Activated T-helper 1 cell treated with anti-CD3 and anti-CD28 coated beads, Interleukin-12 subunit alpha, Interleukin-12 subunit beta, Interleukin-2, Interleukin-4 antibody, amounts not matched to agents 30 ng/mL and 10 ng/mL and 1 ng/mL, durations not matched to agents 14 hours and 24 hours and 36 hours (primary cell): ENCODE measurements at places on chromosomes 7 and 10.

DNA sequence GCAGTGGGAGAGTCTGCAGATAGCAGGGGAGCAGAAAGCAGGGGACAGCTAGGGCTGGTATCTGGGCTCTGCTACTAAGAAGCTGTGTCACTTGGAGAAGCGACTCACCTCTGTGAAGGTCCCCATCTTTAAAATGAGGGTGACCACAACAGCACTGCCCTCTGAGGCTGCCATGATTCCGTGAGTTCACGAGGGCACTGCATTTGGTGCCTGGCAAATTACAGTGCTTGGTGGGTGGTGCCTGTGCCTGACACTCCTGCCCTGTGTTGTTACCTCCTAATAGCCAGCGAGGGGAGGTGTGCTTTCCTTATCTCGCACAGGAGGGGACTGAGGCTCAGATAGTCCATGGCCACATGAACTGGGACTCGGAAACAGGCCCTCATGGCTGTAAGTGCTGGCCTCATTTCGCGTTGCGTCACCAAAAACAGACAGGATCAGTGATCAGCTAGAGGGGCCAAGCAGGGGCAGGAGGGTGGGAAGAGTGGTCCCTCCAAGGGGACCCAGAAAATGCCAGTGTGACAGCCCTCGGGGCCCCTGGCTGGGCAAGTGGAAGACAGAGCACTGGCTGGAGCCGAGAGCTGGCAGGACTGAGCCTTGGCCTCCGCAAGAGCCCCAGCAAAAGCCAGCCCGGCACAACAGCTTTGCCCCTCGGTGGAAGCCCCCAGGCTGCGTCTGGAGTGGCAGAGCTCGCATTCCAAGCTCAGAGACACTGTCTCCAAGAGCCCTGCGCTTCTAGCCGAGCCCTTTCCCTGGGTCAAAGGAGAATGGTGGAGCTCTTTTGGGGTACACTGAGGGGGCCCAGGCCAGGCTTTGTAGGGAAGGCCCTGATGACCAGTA lies 17.3 kb upstream of the BNIP3 start:
- H3K4me1 ChIP-seq = no peaks in the 10 kb centered on the region
- no peak overlapping the region for H3K27ac ChIP-seq
- H3K36me3 ChIP-seq = no peaks in the 10 kb centered on the region
- no peak for DNase-seq
- H3K27me3 ChIP-seq = peaks cover 13% of the 10 kb centered on the region
- H3K4me3 ChIP-seq = no peak overlapping the region

GRCh38 chr7:36430881-36431280 lies 41.2 kb downstream of the ANLN start:
- no peak overlapping the region for H3K4me3 ChIP-seq
- H3K36me3 ChIP-seq = peaks cover 30% of the 10 kb centered on the region
- H3K27me3 ChIP-seq = no peaks in the 10 kb centered on the region
- H3K27ac ChIP-seq = no peak overlapping the region
- DNase-seq = no peak
- no peaks in the 10 kb centered on the region for H3K4me1 ChIP-seq

- H3K4me3 ChIP-seq = no peak overlapping the region
- H3K27ac ChIP-seq = no peak overlapping the region
- DNase-seq = no peak
- peaks cover 15% of the 10 kb centered on the region for H3K27me3 ChIP-seq
Measured at GRCh38 chr10:125060826-125061556, 99.4 kb downstream of the CTBP2 start.

- no peak for DNase-seq
- H3K4me3 ChIP-seq = no peak overlapping the region
- no peaks in the 10 kb centered on the region for H3K4me1 ChIP-seq
- no peak overlapping the region for H3K27ac ChIP-seq
Measured at GRCh38 chr7:1288390-1288995, 55.8 kb downstream of the UNCX start.

DNA sequence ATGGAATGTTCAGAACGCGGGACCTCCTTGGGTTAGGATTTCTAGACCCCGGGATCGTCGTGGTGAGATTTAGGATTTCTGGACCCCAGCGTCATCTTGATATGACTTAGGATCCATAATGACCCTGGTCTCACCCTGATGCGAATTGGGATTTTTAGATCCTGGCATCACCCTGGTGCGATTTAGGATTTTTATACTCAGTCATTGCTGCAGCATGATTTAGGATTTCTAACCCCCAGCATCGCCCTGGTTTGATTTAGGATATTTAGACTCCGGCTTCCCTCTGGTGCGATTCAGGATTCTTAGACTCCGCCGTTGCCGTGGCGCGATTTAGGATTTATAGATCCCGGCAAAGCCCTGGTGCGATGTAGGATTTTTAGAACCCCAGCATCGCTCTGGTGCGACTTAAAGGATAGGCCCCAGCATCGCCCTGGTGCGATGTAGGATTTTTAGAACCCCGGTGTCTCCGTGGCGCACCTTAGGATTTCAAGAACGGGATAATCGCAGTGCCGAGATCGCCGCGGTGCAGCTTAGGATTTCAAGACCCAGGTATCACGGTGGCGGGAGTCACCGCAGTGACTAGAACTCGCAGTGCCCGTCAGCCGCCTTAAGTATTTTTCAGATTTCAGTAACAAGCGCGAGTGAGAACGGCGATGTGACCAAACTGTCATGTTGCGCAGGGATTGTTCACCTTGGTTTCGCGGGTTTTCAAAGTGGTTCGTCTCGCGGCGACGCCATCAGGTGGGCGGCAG lies 814 bp downstream of the MEST start:
- H3K36me3 ChIP-seq = no peaks in the 10 kb centered on the region
- H3K27me3 ChIP-seq = peaks cover 35% of the 10 kb centered on the region
- peaks cover 4% of the 10 kb centered on the region for H3K4me1 ChIP-seq
- peak overlapping the region; percentile 31 for H3K27ac ChIP-seq

DNA sequence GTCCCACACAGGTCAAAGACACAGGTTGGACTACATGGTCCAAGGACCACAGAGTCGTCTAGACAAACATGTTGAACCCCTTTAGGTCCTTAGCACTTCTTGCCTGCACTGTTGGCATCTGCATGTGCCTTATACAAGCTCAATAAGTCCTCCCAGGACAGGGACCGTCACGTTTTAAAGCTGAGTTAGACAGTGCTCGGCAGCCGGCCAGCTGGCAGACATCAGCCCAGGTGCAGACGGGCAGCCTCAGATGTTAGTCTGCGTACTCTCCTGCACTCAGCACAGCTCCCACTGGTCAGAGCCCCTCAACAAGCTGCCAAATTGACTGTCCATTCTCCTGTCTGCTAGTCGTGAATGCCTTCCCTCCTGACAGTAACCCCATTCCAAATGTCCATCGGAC lies 34.9 kb downstream of the PARP12 start:
- H3K36me3 ChIP-seq = peaks cover 58% of the 10 kb centered on the region
- H3K27me3 ChIP-seq = no peaks in the 10 kb centered on the region
- H3K4me3 ChIP-seq = no peak overlapping the region
- no peak overlapping the region for H3K27ac ChIP-seq
- no peaks in the 10 kb centered on the region for H3K4me1 ChIP-seq

- peaks cover 16% of the 10 kb centered on the region for H3K4me1 ChIP-seq
- DNase-seq = no peak
- H3K36me3 ChIP-seq = peaks cover 14% of the 10 kb centered on the region
- no peaks in the 10 kb centered on the region for H3K27me3 ChIP-seq
Measured at GRCh38 chr7:37322831-37323230, 125.8 kb downstream of the ELMO1 start.

DNA sequence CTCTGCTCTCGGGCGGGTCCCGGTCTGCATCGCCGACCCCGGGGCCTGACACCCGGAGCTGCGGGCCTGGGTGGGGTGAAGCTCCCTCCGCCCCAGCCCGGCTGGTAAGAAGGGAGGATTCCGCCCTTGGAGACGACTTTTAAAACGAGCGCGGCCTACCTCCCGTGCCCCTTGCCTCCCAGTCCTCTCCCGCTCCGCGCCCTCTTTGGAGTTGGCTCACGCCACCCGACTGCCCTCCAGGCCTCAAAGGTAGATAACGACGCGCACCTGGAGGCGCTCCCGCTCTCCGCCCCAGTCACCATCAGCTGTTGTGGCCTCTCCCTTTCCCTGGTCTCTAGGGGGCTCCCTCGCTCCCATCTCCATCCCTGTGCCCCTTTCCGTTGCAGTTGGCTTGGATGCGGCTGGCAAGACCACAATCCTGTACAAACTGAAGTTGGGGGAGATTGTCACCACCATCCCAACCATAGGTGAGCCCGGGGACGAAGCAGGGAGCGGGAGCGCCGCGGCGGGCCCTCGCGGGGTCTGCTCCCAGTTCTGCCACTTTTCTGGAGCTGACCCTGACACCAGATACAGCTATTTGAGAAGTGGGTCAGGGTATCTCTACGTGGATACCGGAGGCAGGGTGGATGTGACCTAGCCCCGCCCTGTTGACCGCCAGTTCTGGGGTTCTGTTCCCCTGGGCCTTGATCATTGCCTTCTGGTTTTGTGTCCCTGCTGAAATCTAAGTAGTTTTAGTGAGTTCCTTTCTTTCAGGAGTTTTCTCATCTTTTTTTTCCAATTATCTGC lies 679 bp downstream of the ARF5 start:
- H3K36me3 ChIP-seq = peaks cover 24% of the 10 kb centered on the region
- peak overlapping the region; percentile 97 for H3K27ac ChIP-seq
- H3K4me1 ChIP-seq = peaks cover 39% of the 10 kb centered on the region
- peak overlapping the region; percentile 98 for H3K4me3 ChIP-seq
- H3K27me3 ChIP-seq = peaks cover 3% of the 10 kb centered on the region
- DNase-seq = no peak

DNA sequence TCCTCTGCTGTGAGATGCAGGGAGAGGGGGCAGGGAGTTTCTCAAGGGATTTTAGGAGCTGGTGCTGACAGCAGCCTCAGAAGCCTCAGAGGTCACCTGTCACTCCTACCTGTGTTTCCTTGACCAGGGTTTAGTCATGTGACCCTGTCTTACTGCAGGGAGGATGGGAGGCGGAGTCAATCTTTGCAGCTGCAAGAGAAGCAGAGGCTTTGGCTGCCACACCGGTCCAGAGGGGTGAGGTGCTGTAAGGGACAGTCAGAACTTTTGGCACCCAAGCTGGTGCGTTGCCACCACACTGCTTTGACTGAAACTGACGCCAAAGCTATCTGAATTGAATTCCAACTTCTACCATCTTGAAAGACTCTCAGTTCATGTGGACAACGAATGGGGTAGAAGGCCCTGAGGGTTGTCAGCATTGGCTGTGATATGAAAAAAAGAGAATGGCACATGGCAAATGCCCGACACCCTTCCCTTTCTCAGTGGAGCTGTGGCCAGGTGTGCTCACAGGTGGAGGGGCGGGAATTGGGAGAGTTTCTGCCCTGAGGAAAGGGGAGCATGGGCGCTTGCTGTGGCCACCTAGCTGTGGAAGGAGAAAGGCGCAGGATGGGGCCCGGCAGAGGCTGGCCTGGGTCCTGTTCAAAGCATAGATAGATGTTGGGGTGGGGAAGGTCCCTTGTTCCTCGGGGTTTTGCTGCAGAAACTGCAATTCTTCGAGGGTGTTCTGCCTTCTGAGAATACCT lies 69.3 kb downstream of the ARHGAP22 start:
- no peak for DNase-seq
- no peaks in the 10 kb centered on the region for H3K36me3 ChIP-seq
- no peaks in the 10 kb centered on the region for H3K4me1 ChIP-seq
- no peak overlapping the region for H3K27ac ChIP-seq
- H3K4me3 ChIP-seq = no peak overlapping the region
- peaks cover 6% of the 10 kb centered on the region for H3K27me3 ChIP-seq

DNA sequence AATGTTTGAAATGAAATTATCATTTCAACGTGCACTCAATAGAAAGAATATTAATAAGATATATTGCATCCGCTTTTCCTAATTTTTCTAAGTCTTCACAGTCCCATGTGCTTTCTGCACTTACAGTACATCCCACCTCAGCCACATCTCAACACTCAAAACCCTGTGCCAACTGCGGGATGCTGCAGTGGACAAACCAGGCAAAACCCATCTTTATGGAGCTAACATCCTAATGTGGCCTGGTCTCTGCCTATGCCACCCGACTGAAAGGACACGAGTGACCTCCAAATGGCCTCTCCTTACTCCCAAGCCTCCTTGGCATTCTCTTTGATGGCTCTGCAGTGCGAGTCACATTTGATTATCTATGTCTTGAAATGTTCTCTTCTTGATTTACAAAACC lies 57.4 kb upstream of the ADRB1 start:
- H3K36me3 ChIP-seq = no peaks in the 10 kb centered on the region
- H3K4me3 ChIP-seq = no peak overlapping the region
- no peak for DNase-seq
- no peak overlapping the region for H3K27ac ChIP-seq

DNA sequence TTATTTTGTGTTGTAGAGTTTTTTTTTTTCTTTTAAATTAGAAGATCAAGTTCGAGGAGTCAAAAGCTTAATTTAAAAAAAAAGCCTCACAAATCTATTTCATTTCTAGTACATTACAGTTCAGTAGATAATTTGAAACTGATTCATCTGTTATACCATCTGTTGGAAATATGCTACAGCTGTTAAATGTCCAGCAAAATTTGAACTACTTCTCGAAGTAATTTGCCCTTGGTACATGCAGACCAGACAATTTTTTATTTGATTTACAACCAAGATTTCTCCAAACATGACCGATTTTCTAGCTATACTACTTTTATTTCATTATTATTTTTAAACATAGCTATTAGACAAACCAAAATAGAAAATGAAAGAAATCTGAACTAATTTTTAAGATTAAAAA lies 647.9 kb downstream of the CNTNAP2 start:
- H3K4me1 ChIP-seq = no peaks in the 10 kb centered on the region
- H3K4me3 ChIP-seq = no peak overlapping the region
- no peak overlapping the region for H3K27ac ChIP-seq
- no peaks in the 10 kb centered on the region for H3K27me3 ChIP-seq
- DNase-seq = no peak

DNA sequence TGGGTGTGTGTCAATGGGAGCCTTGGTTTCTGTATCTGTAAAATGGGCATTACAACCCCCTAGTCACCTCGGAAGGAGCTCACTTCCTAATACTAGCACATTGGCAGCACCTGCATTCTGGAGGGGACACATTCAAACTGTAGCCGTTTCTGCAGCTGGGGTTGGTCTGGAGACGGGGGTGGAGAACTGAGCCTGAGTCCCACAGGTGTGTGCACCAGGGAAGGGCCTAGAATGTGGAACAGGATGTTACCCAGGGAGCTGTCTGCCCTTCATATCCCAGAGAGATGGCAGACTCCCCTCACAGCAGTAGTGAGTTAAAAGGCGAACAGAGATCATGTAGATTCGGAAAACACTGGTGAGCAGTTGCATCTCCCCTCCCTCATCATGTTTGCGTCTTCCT lies 272.8 kb upstream of the ZNF32 start:
- DNase-seq = no peak
- H3K36me3 ChIP-seq = no peaks in the 10 kb centered on the region
- H3K27ac ChIP-seq = no peak overlapping the region
- peaks cover 3% of the 10 kb centered on the region for H3K27me3 ChIP-seq
- H3K4me3 ChIP-seq = no peak overlapping the region

GRCh38 chr10:44635176-44635575 lies 250.3 kb upstream of the CXCL12 start:
- no peaks in the 10 kb centered on the region for H3K36me3 ChIP-seq
- H3K4me1 ChIP-seq = no peaks in the 10 kb centered on the region
- DNase-seq = no peak
- no peak overlapping the region for H3K4me3 ChIP-seq
- no peak overlapping the region for H3K27ac ChIP-seq
- H3K27me3 ChIP-seq = peaks cover 3% of the 10 kb centered on the region
